ENCODE measurements at places on chromosomes 2 and 18. TPM values are rescaled to one million over a fixed set of nuclear protein-coding genes. Genes with fewer than 3 reads are reported as not detected.

GRCh38 chr18:69885355-69885754 lies 62.3 kb downstream of the CD226 start:
- no peak for DNase-seq

Gene TEKT4
- not detected for polyA plus RNA-seq

Gene MROH2A
- not detected for polyA plus RNA-seq

DNA sequence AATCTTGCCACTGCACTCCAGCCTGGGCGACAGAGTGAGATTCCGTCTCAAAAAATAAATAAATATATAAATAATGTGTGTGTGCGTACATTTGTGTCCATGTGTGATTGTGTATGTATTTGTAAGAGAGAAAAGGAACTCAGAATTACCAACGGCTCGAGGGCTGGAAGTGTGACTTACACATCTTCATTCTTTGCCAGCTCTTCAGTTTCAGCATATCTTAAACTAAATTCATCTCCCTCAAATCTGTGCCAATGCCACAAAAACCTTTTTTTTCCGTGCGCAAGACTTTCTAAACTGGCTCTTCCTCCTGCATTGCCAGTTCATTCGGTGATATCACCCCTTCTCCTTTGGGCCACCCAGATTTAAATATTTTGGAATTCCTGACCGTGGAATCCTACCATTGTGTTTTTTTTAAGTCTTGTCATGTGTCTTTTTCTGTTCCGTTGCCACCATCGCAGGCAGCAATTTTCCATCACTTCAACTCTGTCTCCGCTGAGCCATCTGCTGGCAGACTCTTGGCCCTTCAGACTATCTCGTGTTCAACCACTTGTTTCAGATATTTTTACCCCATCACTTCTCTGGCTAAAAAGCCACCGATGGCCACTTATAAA lies 77.0 kb upstream of the ZNF532 start:
- no peak for DNase-seq

- no peak for DNase-seq
Observed at GRCh38 chr18:10053861-10054260, 140.0 kb downstream of the VAPA start.

Gene DYSF
- not detected for polyA plus RNA-seq

GRCh38 chr2:10363861-10364610 lies 61.3 kb downstream of the HPCAL1 start:
- no peak for DNase-seq

DNA sequence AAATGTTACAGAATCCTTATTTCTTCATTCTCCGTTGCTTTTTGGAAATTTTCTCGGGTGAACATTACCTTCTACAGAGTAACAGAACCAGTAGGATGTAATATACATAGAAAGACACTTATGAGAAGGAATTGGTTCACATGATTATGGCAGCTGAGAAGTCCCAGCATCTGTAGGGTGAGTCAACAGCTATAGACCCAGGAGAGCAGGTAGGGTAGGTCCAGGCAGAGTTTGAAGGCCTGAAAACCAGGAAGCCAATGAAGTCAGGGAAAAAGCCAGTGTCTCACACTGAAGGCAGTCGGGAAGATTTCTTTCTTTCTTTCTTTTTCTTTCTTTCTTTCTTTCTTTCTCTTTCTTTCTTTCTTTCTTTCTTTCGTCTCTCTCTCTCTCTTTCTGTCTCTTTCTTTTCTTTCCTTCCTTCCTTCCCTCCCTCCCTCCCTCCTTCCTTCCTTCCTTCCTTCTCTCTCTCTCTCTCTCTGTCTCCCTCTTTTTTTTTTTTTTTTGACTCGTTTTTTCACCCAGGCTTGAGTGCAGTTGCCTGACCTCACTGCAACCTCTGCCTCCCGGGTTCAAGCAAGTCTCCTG lies 15.1 kb upstream of the YES1 start:
- no peak for DNase-seq

Gene CXCR1
- polyA plus RNA-seq, result not detected

Gene TMEM247
- polyA plus RNA-seq, result not detected

Gene PRSS56
- not detected for polyA plus RNA-seq

- DNase-seq, result peak; percentile 90
Observed at GRCh38 chr2:196160101-196160500, 11.3 kb downstream of the STK17B start.

GRCh38 chr2:112768432-112768831 lies 4.0 kb upstream of the CKAP2L start:
- DNase-seq, result no peak

- no peak for DNase-seq
Observed at GRCh38 chr2:116499389-116499788, 1315.1 kb upstream of the DDX18 start.

- DNase-seq, result peak; percentile 42
Observed at GRCh38 chr2:168920504-168921157, 19.5 kb downstream of the G6PC2 start.

- no peak for DNase-seq
Observed at GRCh38 chr18:74251297-74252038, 40.3 kb downstream of the CYB5A start.

Gene SMPD4
- polyA plus RNA-seq, result 41.4 TPM

- DNase-seq, result no peak
Observed at GRCh38 chr2:53859206-53860181, at the start of gene GPR75. Gene GPR75 (minus strand): TSS chr2:53859967. CDS start chr2:53854756, 5,211 bp downstream.

DNA sequence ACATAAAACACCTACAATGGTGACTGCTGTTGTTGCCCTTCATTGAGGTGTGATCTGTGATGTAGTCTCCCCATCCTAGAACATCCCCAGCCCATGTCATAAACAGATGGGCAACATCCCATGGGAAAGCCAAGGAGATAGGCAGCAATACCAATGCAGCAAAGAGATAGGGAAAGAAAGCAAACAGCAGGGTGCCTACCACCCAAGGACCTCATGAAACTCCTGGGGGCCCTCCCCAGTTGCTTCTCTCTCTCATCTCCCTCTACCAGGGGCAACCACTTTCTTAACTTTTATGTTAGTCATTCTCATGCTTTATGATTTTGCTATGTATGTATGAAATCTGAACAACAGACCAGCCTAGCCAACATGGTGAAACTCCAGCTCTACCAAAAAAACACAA lies 8.1 kb upstream of the ITPRIPL1 start:
- DNase-seq, result no peak

DNA sequence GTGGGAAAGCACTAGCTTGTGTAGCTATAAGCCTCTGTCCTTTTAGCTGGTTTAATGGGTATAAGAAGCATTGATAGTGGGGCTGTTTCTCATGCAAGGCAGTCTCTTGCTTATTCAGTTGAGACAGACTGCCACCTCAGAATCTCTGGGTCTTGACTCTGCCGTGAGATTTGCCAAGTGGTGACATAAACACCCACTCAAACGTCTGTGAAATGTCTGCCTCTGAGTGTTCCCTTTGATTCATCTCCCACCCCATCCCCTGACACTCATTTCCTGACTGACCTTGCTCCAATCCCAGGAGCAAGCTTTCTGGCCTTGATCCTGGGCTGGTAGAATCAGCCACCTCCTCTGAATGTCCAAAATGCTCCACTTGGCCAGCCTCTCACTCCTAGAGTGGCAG lies 141.9 kb upstream of the RBMS1 start:
- DNase-seq, result no peak

DNA sequence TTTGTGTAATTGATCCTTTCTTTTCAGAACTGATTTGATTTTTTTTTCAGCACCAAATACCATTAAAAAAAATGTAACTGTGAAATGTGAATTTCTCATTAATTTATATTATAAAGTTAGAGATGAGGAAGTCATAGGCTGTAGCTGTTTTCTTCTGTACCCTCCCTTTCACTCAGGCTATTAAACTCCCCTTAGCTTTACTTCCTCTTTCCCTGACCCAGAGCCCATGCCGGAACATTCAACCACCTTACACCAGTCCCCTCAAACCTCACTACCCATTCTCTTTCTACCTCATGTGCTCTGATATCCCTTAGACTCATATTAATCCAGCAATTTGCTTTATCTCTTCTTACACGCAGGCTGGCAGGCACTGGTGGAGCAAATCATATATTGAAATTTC lies 12.4 kb downstream of the GALNT5 start:
- no peak for DNase-seq

DNA sequence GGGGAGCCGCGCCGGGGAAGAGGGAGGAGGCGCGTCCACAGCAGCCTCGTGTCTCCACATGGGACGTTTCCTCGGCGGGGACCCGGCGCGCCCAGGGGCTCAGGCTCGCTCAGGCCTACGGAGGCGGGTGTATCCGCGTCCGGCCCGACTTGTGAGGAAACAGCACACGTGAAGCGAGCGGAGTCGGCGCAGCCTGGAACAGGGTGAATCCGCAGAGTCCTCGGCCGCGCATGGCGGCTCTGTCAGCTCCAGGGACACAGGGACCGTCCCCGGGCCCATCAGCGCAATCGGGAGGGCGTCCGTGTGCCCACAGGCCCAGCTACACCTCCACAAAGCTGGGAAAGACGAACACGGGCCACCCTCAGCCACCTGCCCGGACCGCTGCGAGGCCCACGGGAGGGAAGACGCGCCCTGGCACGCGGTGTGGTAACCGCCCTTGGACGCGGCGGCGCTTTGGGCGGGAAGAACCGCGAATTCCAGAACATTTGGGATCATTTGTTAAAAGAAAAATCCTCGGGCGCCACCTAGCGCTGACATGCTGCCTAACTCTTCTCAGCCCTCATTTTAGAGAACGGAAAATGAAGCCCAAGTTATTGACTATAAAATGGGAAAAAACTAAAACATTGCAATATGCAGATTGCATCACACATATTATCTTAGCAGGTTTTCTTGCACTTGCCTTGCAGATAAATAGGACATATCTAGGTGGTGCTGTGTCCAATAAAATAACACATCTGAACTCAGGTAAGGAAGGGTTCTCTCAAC lies 40.4 kb downstream of the TMEM18 start:
- DNase-seq, result peak; percentile 64

Gene TMEM198
- polyA plus RNA-seq, result not detected

Gene VIT
- not detected for polyA plus RNA-seq

GRCh38 chr2:110677080-110677479 lies 783 bp downstream of the BUB1 start:
- DNase-seq, result no peak

Gene TMEM182
- 6.4 TPM for polyA plus RNA-seq

DNA sequence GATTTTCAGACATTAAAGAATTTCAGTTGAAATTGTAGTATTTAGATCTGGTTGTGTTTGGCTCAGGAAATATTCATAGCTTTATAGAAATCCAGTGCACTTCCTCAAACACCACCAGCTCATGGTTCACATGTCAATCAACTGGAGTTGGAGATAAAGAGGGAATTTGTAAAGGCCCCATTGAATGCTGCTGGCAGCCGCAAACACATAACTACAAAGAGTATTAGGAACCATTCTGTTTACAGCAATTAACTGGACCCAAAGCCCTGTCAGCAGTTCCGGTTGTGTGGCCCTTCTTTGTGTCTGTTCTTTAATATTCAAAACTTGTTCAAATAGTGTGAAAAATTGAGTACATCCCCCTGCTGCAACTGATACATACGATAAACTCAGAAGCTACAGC lies 107.4 kb upstream of the LRRTM4 start:
- no peak for DNase-seq

Gene B3GNT7
- polyA plus RNA-seq, result not detected

- peak; percentile 49 for DNase-seq
Observed at GRCh38 chr2:54560146-54560881, 104.2 kb downstream of the SPTBN1 start.

Gene NEUROD1
- not detected for polyA plus RNA-seq

Gene MYO5B
- polyA plus RNA-seq, result not detected

DNA sequence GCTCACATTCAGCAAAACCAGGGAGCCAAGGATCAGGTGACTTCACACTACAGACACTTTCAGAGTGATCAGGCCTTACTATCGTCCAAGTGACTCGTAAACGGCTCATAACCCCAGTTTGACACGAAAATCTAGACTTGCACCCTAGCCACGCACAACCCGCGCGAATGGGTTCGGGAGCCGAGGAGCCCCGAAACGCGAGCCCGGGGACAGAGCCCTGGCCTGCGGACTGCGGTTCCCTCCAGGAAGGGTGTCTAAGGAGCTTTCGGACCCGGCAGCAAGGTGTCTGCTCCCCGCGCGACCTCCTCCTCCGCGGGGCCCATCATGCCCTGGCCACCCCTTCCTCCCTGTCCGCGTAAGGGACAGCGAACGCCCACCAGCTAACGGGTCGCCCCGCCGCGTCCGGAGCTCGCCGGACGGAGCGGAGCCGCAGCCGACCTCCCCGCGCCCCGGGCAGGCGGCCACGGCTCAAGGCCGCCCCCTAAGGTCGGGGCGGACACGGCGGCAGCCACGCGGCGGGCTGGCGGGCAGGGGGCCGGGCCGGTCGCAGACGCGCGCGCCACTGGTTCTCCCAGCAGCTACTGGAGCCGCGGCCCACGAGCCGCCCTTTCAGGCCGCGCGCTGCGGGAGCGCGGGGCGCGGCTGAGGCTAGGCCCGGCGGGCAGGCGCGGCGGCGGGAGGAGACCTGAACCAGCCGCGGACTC lies 575 bp downstream of the ATL2 start:
- DNase-seq, result peak; percentile 52

Gene GALNT14
- polyA plus RNA-seq, result not detected

- no peak for DNase-seq
Observed at GRCh38 chr2:176947754-176948153, 264.8 kb upstream of the HNRNPA3 start.

- DNase-seq, result no peak
Observed at GRCh38 chr2:170502361-170503130, 212.6 kb upstream of the SP5 start.

Gene RGPD3
- not detected for polyA plus RNA-seq

- no peak for DNase-seq
Observed at GRCh38 chr2:58182527-58182926, 58.6 kb downstream of the FANCL start.

- no peak for DNase-seq
Observed at GRCh38 chr2:118185210-118186109, 97.2 kb downstream of the INSIG2 start.

Gene MEP1B
- not detected for polyA plus RNA-seq

DNA sequence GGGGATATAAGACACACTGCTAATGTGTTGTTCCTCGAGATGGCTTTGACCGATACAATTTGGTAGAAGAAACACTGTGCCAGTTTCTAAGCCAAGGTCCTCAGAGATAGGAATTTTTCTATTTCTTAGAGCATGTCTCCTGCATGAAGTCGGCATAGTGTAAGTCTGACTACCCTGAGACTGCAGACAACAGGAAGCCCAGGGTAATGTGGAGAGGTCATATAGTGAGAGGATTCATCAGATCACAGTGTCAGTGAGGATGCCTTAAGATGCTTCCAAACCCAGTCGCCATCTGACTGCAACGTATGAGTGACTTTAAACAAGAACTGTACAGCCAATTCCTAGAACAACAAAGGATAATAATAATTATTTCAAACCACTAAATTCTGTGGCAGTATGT lies 818.3 kb upstream of the GYPC start:
- DNase-seq, result no peak

DNA sequence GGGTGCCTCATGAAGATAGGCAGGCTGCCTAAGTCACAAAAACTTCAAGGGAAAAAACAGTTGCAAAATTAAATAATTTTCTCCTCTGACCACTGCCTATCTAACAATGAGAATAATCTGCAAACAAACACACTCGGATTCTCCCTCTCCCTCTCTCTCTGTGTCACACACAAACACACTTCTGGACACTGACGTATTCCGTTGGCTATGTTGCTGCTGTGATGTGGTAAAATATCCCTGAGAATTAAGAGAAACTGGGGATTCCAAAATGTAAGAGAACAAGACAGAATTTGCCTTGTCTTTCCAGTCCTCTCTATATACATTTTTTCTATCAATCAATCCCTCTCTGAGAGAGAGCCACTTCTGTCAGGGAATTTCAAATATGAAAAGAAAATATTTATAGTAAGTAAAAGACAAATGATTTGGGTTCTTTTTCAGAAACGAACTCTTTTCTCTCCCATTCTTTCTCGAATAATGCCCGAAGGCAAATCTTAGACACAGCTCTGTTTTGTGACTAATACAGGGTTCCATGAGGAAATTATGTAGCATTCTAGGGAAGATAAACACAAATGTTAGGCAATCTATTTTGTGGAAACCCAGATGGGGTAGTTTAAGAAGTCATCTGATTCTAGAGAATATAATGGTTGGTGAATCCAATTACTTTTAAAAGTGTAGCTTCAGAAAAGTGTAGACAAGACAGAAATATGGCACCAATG lies 310.3 kb upstream of the CYP26B1 start:
- no peak for DNase-seq

Measured in CD4-positive, alpha-beta memory T cell (primary cell).